ENCODE measurements at places on chromosomes 2 and 18.
A peak's percentile ranks its signal among the peaks of the same experiment; 100 is the strongest.

DNA sequence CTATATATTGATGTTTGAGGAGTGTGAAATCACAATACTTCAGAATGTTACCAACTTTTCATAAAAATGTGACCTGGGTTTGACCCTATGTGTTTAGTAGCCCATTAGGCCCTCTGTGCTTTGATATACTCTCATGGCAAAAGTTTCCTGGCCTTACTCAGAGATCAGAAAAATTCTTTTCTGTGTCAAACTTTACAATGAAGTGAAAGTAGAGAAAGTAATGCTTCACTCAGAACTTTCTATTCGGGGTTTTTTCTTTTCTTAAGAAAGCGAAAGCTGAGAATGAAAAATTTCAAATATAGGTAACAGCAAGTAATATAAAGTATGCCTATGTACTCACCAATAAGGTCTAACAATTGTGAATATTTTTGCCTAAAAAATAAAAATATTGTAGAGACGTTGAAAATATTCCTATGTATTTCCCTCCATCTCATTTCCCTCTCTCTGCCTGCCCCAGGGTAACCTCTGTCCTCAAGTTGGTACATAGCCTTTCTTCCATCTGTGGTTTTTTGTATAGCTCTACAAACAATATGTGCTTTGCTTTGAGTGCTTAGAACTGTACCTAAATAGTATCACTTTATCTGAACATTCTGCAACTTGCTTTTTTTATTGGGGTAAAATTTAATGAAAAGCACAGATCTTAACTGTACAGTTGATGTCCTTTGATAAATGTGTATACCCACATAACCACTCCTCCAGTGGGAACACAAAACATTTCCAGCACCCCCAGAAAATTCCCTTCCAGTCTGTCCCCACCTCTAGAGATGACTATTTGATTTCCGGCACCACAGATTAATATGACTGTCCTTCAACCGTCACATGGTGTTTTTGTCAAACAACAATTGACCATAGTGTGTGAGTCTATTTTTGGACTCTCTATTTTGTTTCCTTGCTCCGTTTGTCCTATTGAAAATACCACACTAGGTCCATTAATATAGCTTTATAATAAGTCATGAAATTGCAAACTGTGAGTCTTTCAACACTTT, 10.3 kb upstream of the ACKR3 start:
- no peak for DNase-seq

GRCh38 chr18:32717126-32717525, 55.7 kb downstream of the KLHL14 start:
- DNase-seq = no peak

GRCh38 chr2:179024445-179024844, 25.5 kb downstream of the CCDC141 start:
- DNase-seq = no peak

DNA sequence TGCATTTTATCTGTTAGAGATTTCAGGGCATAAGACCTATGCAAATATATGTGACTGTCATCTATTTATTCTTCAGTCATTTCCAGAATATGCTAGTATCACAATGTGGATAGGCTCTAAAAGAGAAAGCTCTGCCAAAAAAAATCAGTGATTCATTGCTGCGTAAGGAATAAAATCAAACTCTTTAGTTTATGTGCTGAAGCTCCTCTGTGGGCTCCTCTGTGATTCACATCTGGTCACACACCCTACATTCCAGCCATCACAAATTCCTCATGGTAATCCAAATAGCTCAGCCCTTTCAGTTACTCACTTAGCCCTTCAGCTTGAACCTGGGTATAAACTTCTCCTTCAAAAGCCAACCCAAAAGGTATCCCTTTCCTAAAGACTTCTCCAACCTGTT, 21.4 kb downstream of the DLGAP1 start:
- DNase-seq = no peak

DNA sequence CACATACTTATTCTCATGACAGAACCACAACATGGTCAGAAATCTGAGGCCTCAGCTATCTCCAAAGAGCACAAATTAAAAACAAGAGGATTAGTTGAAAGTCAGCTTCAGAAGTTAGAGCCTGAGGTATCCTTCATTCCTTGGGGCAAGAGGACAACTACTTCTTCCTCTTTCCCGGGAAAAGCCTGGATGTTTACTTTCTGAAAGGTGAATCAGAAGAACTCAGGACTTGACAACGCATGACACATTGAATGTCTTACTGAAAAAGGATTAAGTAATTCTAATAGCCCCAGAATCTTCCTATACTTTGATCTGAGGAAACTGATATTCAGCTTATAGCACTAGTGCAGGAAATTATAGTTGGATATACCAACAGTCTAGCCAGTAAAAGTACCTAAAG, 573.2 kb downstream of the METTL4 start:
- no peak for DNase-seq

GRCh38 chr2:24842081-24843050, 49.1 kb downstream of the CENPO start:
- DNase-seq = no peak

DNA sequence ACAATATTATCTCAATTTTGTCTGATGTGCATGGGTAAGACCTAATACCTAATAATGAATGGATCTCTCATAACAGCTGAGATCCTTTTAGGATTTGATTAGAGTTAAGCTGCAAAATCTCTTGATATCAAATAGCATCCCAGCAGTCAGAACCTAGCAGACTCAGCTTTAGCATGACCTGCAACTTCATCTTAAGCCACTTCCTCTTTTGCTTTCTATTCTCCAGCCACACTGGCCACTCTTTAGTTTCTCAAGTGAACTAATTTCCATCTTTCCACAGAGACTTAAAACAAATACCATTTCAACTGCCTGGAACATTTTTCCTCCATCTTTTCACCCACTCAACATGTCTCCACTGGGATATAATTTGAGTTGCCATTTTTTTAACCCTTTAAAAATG, 1251.6 kb upstream of the ZEB2 start:
- no peak for DNase-seq

DNA sequence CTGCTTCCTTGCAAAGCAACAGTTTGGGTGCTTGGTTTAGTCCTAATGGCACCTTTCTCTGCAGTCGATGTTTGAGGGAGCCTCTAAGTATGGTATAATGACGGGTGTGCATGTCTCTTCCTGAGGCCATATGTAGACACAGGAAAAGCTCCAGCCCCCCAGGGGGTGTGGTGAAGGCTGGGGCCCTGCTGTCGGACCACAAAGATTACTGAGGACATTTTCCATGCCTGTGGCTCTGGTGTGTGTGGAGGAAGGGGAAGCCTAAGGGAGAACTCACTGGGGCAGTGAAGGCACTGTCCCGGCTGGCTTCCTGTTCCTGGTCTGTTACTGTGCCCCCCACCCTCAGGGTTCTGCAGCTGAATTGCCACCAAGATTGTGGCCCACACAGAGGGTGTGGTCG, 187.1 kb downstream of the FHOD3 start:
- no peak for DNase-seq

DNA sequence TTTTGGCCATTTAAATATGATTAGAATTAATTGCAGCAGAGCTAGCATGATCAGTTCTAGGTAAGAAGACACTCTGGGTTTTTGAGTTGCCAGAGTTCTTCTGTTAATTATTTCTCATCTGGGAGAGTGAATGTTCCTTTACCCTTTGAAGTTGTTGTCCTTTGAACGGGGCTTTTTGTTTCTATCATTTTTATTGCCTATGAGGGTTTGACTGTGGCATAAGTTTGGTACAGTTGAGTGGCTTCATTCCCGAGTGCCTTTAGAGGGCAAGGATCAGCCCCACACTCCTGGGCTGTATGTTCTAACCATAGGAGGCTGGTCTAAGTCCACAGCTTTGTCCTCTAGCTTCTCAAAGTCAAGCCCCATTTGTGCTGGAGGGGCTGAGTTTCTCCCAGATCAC, 804.3 kb downstream of the KCNJ3 start:
- no peak for DNase-seq

- DNase-seq = no peak
Observed at GRCh38 chr2:160610041-160610440, 116.4 kb upstream of the RBMS1 start.

- DNase-seq = no peak
Observed at GRCh38 chr2:131659168-131659572, 131.5 kb downstream of the CCDC74A start.

DNA sequence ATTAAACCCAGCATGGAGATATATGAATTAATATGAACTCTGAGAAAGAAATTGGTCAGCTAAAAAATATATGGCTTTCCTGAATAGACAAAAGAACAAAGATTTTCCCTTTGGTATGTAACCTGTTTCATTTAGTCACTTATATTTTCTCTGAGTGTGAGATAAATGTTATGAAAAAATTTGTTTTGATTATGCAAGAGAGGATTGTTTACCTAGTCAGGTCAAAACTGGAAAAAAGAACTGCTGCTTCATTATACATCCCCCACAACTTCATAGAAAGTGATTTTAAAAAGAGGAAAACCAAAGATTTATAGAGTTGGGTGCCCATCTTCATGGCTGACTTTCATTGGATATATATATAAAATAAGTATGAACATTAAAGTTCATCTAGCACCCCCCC, 242.2 kb upstream of the FN1 start:
- DNase-seq = no peak

- no peak for DNase-seq
Observed at GRCh38 chr2:221571551-221572218, 419 bp downstream of the EPHA4 start.

GRCh38 chr2:67733517-67733916, 329.3 kb downstream of the C1D start:
- peak; percentile 8 for DNase-seq
